Right ventricle myocardium inferior (tissue), 1 donor: ENCODE measurements at places on chromosomes 7 and 10. TPM values are rescaled to one million over a fixed set of nuclear protein-coding genes. Genes with fewer than 3 reads are reported as not detected.

Gene PRKCQ
- total RNA-seq: 0.16 TPM

Gene SERPINE1
- 1.6 TPM for total RNA-seq

Gene CALHM3
- total RNA-seq: not detected

- peak; percentile 34 for DNase-seq
Observed at GRCh38 chr7:143374561-143374960, 6.6 kb upstream of the ZYX start.

- DNase-seq: no peak
Observed at GRCh38 chr7:7051206-7051877, 131.0 kb upstream of the C1GALT1 start.

DNA sequence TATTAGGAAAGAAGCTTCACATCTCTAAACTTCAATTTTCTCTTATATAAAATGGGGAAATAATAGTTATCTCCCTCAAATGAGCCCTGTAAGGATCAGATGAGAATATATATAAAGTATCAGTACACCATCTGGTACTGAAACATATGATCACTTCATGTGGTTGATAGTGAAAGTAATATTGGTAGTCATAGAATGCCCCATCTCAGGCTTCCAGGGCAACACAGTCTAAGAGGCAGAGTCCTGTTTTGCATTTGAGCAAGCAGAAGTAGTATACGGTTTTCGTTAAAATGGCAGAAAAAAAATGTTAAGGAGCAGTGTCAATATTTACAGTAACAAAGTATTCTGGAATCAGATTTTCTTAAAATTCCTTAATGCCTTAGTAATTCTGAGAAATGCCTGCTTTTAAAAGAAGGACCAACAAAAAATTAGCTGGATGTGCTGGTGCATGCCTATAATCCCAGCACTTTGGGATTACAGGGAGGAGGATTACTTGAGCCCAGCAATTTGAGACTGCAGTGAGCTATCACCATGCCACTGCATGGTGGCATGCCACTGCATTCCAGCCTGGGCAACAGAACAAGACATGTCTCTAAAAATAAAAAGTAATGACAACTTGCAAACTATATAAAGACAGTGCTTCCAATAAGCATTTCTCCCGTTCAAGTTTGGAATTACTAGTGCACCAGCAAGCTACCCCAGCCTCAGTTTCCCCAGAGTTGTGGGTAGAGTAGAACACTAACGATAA is 19.8 kb downstream of the KBTBD2 start:
- no peak for DNase-seq

GRCh38 chr7:131546583-131547141 is 9.8 kb downstream of the PODXL start:
- DNase-seq: peak; percentile 37

GRCh38 chr10:31011665-31012022 is 20.0 kb downstream of the ZNF438 start:
- DNase-seq: no peak

- DNase-seq: peak; percentile 59
Observed at GRCh38 chr7:336810-337566, 47.0 kb downstream of the FOXL3 start.

DNA sequence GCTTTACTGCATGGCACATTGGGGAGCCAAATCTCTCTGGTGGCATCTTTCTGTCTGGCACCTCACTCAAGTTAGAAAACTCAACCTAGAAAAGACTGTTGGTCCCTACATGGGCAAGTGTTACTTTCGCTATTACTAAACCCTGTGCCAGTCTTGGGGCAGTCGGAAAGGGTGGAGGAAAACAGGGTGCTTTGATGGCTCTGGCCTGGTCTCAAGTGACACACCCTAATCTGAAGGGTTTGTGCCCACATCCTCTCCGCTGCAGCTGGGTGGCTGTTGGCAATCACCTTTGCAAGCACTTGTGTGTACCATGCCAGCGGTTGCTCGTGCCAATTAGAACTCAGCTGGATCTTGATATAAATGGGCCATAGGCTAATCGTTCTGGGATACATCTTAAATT is 159.8 kb upstream of the ITGB1 start:
- DNase-seq: no peak

DNA sequence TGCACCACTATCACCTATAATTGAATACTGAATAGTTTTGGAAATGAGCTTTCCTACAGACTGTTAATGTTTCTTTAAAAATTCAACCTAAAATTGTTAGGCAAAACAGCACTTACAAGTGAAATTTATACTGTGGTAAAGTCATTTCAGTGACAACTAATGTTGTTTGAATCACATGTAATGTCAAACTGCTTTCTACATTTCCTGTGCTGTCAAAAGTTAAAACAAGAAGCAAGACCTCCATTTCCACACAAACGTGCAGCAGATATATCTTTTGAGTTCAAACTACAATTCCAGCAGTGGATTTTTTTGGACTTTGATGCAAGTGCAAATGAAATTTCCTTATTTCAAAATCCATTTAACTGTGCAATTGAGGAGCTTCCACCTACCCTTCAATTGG is 199.8 kb downstream of the RNLS start:
- no peak for DNase-seq
